ENCODE measurements at places on chromosomes 5 and 9.

- DNase-seq, result no peak
These were observed 90.3 kb upstream of the PALM2AKAP2 start for GRCh38 chr9:109689701-109690100.

DNA sequence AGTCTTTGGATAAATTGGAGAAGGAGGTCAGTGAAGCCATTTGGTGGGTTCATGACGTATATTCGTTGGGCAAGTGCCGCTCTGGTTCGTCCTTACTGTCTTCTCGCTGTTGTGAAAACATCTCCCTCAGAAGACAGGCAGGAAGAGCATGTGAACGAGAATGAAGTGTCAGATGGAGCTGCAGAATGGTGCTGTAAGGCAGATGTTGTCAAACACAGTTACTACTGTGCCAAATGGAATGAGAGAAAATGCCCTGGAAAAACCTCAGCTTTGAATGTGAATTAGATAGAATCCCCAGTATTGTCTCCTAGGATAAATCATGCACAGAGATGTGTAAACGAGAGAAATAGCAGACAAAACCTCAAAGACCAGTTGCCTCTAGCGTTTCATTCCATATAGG, 121.5 kb downstream of the CAMK4 start:
- DNase-seq, result no peak

- no peak for DNase-seq
These were observed 288.7 kb downstream of the FANCC start for GRCh38 chr9:95028853-95029219.

DNA sequence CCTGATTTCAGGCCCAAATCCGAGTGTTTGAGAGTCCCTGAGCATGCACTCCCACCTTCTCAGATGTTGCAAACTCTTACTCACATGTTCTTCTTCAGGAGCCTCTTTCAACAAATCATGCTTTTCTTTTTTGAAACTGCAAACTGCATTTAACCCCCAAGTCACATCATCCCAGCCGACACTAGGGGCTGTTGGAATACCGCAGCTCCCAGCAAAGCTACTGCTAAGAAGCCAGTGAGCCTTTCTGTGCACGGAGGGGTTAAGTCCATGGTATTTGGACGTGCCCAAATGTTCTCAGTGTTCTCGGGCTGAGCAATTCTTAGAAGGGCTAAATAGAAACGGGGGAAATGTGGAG, 282.9 kb downstream of the NFIB start:
- DNase-seq, result no peak

DNA sequence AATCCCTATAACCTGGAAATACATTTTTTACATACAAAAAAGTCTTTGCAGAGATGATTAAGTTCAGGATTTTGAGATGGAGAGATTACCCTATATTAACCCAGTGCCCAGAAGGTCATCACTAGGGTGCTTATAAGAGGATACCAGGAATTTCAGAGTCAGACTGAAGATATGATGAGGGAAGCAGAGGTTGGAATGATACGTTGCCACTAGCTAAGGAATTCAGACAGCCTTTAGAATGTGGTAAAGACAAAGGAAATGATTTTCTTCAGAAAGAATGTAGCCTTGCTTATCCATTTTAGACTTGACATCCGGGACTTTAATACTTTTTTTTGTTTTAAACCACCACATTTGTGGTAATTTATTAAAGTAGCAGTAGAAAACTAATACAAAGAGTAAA, 2176.8 kb upstream of the C9orf72 start:
- DNase-seq, result no peak

- DNase-seq, result no peak
These were observed 182.2 kb downstream of the AUH start for GRCh38 chr9:91179237-91180138.

- no peak for DNase-seq
These were observed 140.7 kb downstream of the C9orf50 start for GRCh38 chr9:129480227-129480626.

DNA sequence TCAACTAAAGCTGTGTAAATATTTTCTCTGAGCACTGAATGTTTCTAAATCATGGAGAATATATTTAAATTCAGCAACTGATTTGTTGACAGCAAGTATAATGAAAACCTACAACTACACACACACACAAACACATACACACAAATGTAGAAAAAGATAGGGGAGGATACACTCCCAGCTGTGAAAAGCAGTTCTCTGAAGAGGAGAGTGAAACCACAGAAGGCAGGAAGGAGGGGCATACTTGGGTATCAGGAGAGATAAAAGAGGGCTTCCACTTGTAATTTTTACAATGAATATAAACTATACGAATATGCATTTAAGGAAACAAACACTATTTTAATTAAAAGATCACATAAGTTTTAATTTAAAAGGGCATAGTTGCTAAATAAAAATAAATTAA, 227.8 kb upstream of the SLC24A2 start:
- DNase-seq, result no peak

Measured in stimulated activated CD8-positive, alpha-beta memory T cell treated with anti-CD3 and anti-CD28 coated beads, Interleukin-15, amount 100 ng/mL, for 24 hours (primary cell).